ENCODE measurements at places on chromosomes 1 and 21. TPM values are rescaled to one million over a fixed set of nuclear protein-coding genes. Genes with fewer than 3 reads are reported as not detected.

- DNase-seq: no peak
These were observed 893.4 kb upstream of the ADGRL4 start for GRCh38 chr1:79899914-79900313.

GRCh38 chr1:161091796-161092507 is 2.6 kb upstream of the NECTIN4 start:
- no peak for DNase-seq

- DNase-seq: no peak
These were observed 26.4 kb upstream of the LAMC1 start for GRCh38 chr1:182996816-182997215.

DNA sequence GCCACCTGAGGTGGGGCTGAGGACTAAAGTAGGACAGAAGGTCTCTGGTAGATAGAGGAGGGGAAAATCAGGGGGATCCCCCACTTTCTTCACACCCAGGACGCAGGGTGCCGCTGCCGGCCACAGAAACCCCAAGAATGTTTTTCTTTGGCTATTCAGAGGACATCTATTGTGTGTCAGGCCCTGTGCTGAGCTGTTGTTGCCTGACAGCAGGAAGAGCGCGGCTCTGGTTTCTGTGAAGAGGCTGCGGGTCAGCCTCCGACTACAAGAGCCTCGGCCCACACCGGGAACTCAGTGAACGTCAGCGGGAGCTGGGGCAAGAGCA is 407 bp upstream of the PIGV start:
- no peak for DNase-seq

- DNase-seq: no peak
These were observed 168.3 kb downstream of the TM2D1 start for GRCh38 chr1:61556631-61557030.

DNA sequence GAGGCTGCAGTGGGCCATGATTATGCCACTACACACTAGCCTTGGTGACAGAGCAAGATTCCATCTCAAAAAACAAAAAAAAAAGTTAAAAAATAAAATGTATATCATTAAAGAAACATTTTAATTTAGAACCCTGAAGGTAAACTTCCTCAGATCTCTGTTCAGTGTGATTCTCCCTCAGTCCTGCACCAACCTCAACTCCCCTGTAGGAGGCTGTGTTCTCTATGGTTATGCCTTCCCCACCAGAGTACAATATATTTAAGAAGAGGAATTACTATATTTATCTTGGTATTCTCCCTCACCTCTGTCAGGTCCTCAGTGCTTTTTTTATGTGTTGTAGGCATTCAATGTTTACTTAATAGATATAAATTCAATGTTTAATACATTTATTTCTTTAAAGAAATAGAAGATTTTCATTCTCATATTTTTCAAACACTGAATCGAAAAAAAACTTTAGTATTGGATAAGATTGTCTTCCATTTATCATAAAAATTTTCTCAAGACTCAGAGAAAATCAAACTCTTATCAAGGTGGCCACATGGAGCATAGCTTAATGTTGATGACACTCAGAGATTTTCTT is 4.8 kb upstream of the LRRC8B start:
- DNase-seq: no peak

DNA sequence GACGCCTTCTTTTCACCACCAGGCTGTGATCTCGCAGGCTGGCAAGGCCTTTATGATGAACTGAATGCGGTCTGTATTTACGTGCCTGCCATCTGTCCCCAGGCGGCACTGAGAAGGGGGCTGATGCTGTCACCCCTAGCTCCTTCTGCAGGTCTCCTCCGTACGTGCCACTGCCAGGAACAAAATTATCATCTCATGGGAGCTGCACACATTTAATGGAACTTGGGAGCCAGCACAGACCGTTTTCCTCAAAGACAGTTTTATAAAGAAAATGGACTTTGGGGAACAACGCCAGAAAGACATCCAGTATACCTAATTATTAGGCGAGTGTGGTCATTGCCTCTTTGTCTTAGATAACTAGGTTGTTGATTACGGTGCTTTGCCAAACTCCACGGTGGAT is 434.5 kb downstream of the KIF26B start:
- DNase-seq: no peak

DNA sequence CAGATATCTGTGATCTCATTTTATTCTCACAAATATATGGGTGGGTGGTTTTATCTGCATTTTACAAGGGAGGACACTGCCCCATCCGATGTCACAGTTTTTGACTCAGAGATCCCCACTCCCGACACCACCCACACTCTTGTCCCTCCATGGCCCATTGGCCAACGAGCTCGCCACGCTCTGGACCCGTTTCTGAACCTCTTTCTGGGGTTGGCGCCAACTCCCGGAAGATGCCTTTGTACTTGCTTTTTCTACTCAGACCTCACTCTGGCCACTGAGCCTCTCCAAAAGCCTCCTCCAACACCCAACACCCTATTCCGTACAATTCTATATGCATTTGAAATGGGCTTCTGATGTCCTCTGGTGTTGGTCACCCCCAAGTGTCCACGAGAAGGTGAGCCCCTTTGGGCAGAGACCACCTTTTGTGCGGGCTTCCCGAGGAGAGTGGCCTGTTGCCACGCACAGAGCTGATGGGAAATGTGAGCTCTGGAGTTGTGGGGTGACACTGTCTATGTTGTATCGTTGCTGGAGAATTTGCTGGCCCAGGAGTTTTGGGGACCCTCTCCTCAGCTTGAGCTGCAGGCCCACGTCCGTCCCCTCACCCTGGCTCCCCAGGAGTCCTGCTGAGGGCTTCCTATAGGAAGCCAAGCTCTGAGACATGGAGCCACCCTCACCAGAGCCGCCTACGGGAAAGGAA is 366.9 kb upstream of the VAMP3 start:
- DNase-seq: peak; percentile 62

GRCh38 chr1:222653178-222653827 is 35.4 kb downstream of the MIA3 start:
- DNase-seq: no peak

- no peak for DNase-seq
These were observed 14.3 kb downstream of the GMEB1 start for GRCh38 chr1:28682840-28683239.

DNA sequence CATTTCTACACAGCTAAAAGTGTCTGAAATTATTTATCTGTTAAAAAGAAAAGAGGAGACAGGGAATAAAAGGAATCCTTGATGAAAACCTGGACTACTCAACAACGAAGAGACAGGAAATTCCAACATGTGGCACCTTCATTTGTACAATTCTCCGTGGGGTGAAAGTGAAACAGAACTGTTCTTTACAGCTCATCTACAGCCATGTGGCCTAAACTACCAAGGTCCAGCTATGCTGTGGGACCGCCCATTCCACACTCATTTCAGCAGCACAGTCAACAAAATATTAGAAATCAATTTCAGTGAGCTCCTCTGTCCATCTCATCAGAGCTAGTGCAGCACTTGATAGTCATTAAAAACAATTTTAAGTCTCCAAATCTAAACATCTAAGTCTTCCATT is 44.0 kb downstream of the UBR4 start:
- no peak for DNase-seq

GRCh38 chr1:81827942-81828341 is 27.2 kb downstream of the ADGRL2 start:
- DNase-seq: no peak

DNA sequence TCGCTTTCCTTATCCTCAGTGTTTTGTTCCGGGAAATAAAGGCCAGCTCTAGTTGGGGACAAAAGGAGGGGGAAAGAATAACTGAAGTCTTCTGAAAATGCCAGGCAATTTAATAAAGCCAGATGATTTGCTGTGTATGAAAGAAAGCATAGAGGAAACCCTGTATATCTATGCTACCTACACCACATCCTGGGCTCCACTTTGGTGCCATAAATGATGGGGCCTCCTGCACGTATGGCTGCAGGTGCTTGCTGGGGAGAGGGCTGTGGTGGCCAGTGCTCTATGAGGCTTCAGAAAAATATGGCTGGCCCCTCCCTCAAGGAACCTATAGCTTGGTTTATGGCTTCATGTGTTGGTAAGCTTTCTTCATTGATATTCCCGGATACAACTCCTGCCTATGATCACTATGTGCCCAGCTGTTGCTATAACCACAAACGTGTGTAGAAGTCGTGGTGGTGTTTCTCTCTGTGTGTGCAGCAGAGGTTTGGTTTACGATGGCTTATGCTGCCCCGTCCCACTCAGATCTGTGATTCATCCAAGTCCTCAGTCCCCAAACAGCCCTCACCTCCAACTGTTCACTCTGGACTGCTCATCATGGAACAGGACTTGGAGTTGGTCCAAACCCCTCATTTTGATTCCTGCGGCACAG is 59.5 kb downstream of the BACE2 start:
- no peak for DNase-seq

DNA sequence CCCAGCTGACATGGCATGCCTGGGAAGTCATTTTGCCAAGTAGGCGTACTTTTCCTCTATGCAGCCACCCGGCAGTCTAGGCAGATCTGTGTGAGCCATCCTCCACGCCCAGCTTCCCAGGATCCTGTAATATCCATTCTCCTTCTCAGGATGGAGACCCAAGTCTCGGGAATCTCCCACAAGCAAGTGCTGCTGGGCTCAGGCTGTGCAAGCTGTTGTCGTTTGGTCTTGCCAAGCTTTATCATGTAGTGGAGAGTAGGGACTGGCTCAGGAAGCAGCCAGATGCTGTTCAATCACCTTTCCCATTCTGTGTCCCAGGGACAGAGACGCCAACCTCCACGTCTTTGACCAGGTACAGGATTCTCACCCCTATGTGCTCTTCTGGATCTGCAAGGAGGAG is 191.1 kb upstream of the TMEM51 start:
- DNase-seq: no peak

Gene ATPAF1
- total RNA-seq: 26.9 TPM

Gene KRTAP19-1
- total RNA-seq: not detected

Gene PEF1
- total RNA-seq: 57.9 TPM

Gene C1QTNF12
- total RNA-seq: 3.9 TPM
